ENCODE measurements at places on chromosomes 3 and 15.

GRCh38 chr3:188931531-188931930 is 240.2 kb upstream of the TPRG1 start:
- DNase-seq = no peak

DNA sequence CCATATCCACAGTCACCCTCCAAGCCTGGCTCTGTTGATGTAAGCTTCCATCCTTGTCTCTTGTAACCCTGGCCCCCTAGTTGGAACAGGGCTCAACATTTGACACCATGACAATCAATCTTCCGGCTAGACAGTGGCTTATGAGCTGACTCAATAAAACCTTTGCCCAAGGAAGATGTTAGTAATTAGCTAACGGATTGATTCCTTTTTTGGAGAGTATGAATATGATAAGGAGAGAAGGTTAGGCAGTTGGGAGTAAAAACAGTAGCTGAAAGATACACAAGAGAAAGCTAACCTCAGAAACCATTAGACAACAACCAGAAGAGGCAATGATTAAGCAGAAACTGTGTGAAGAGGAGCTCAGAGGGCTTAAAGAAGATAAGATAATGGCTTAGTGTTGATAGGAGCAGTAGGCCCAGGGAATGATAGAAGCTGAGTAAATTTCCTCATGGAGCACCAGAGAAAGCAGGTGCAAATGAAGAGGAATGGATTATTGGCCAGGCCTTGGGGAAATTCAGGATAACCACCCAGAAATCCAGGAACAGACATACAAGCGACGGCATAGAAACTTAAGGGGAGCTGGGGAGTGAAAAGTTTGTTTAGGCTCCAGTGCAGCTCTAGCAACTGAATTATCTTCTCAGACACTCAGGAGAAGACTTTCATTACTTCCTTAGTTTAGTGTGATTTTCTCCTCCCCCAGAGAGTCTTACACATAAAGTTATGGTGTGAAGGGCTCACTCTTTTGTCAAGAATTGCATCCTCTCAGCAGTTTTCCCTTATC is 7.8 kb upstream of the RFX7 start:
- no peak for DNase-seq

DNA sequence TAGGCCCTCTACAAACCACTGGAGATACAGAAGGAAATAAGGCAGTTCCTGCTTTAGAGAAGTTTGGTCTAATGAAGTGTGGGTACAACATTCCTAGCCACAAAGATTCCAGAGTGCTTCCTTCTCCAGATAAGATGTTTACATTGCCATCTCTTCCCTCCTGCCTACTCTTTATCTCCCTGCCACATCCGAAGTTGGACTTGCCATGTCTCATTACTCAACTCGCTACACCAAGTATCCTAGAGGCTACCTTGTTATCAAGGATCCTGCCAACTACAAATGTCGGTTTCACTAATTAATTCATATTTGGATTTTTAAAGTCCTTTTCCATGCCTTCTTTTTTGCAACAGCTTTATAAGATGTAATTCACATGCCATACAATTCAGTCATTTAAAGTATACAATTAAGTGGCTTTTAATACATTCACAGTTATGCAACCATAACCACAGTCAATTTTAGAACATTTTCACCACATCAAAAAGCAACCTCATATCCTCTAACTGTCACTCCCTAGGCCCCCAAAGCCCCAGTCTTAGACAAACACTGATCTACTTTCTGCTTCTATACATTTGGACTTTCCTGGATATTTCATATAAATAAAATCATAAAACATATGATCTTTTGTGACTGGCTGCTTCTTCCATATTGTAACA is 53.7 kb upstream of the CSTA start:
- no peak for DNase-seq

- no peak for DNase-seq
Observed at GRCh38 chr3:177513815-177514610, 316.7 kb upstream of the TBL1XR1 start.

DNA sequence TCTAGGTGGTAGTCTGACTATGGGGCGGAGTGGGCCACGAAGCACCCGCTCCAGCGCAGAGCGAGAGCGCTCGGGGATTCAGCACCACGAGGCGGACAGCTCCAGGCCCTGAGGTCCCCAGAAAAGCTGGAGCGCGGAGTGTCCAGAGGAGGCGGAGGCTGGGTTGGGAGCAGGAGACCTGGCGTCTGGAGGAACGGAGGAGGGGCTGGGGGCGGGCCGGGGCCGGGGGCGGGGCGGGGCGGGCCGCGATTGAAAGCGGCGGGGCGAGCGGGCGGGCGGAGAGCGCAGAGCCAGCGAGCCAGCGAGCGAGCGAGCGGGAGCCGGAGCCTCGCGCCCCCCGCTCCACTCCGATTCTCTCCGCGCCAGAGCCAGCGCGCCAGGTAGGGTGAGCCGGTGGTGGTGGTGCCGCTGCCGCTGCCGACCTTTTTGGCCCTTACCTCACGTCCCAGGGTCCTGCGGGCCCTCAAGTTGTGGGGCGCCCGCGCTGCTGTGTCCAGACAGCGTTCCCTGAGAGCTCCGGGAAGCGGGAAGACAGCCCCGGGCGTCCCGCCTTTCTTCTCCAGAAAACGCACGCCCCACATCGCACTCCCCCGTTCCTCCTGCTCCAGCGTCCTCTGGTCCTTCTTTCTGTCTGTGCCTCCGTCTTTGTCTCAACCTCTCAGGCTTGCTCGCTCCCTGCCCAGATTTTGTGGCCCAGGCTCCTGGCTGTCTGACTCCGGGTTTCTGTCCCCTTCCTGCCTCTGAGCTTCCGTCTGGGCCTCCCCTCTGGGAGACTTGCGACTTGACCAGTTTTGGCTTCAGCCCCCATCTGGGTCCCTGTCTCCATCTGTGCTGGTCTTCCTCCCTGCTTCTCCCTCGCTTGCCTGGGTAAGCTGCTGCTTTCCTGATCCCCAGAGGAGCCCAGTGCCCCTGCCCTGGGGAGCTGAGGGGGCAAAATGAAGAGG is at the start of gene GRM2:
Gene GRM2 (plus strand): TSS at position 281 of the 944 bp plus-strand sequence. CDS start 1,916 bp downstream, outside the sequence.
- DNase-seq = peak; percentile 53

- DNase-seq = no peak
Observed at GRCh38 chr3:15298504-15298903, 33.9 kb downstream of the SH3BP5 start.

DNA sequence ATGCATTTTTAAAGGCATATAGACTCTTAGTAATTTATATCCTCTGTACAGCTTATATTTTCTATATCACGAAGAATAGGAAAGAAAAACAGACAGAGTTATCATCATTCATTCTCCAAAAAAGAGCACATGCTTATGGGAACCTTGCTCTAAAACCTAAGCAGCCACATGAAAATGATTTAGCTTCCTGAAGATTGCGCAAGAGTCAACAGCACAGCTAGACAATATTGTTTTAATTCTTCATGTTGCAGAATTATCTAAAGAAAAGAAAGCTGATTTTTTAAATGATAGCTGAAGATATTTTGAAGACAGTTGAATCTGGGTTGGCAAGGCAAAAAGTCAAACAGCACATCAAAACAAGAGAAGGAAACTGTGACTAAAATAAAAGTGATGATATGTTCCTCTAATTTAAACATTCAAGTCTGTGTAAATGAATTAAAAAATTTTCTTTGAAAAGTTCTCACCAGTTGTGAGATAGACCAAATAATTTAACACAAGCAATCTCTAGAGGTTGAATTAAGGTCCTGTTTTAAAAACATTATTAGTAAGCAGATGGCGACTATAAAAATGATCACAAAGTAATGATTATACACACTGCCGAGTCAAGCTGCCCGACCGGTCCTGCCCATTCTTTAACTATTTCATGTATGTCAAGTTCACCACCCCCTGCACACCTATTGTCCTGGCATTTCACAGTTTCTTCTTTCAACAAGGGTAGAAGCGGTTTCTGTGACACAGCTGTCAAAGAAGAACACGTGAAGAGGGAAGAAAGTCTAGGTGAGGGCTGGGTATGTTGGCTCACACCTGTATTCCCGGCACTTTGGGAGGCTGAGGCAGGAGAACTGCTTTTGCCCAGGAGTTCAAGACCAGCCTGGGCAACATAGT is 74.2 kb upstream of the BHLHE40 start:
- DNase-seq = no peak

DNA sequence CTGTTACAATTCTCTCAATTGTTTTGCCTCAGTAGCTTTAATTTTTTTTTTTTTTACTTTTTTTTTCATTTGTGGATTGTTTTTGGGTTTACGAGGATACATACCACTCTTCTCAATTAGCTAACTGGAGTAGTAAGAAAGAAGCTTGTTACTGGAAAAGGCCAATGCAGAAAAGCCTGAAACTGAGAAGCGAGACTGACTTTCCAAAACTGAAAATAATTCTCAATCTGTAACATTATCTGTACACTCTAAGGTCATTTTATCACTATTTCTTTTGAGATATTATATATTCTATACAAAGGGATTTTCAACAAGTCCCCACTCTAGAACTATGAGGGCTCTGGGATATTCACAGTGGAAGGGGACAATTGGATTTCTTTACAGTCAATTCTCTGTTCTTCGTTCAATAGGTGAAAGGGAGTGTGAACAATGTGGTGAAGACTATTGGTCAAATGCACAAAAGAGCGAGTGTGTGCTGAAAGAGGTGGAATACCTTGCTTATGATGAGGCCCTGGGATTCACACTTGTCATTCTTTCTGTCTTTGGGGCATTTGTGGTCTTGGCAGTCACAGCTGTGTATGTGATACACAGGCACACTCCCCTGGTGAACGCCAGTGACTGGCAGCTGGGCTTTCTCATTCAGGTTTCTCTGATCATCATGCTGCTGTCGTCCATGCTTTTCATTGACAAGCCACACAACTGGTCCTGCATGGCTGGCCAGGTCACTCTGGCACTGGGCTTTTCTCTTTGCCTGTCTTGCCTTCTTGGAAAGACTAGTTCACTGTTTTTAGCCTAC is 83.9 kb upstream of the KCNAB1 start:
- no peak for DNase-seq
